NB4 (cell line): ENCODE measurements at places on chromosomes 13 and 19.

- peak; percentile 94 for DNase-seq
Observed at GRCh38 chr19:39480337-39481228, at the start of gene TIMM50. TIMM50 (plus strand) TSS chr19:39480838; CDS start chr19:39480854, 16 bp downstream.

DNA sequence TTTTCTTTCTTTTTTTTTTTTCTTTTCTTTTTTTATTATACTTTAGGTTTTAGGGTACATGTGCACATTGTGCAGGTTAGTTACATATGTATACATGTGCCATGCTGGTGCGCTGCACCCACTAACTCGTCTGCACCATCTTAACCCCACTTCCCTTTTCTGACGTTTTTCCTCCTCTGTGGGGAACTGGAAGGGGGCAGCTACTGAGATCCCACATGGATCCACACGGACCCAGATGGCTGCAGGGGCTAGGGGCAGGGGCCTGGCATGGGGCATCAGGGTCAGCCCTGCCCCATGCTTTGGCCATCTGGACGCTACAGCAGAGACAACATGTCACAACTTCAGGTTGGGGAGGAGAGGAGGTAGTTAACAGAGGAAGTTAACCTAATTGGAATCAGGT is 54.3 kb downstream of the RUBCNL start:
- DNase-seq = no peak

GRCh38 chr13:92530364-92530763 is 696.2 kb upstream of the GPC6 start:
- no peak for DNase-seq

- peak; percentile 72 for DNase-seq
Observed at GRCh38 chr19:54684527-54684926, 21.7 kb downstream of the LILRB4 start.

- peak; percentile 90 for DNase-seq
Observed at GRCh38 chr19:12723641-12724426, at the start of gene TNPO2. TNPO2 (minus strand) TSS chr19:12723932; CDS start chr19:12720977, 2,955 bp downstream.

GRCh38 chr13:110121422-110122083 is 185.4 kb downstream of the COL4A1 start:
- no peak for DNase-seq
